Trophoblast cell (in vitro differentiated cells and primary cell): ENCODE measurements at places on chromosomes 7 and 10.

GRCh38 chr10:115665549-115665948 is 572.4 kb downstream of the ATRNL1 start:
- no peaks in the 10 kb centered on the region for H3K4me1 ChIP-seq
- no peaks in the 10 kb centered on the region for H3K27me3 ChIP-seq
- no peak overlapping the region for H3K4me3 ChIP-seq
- DNase-seq, result no peak

DNA sequence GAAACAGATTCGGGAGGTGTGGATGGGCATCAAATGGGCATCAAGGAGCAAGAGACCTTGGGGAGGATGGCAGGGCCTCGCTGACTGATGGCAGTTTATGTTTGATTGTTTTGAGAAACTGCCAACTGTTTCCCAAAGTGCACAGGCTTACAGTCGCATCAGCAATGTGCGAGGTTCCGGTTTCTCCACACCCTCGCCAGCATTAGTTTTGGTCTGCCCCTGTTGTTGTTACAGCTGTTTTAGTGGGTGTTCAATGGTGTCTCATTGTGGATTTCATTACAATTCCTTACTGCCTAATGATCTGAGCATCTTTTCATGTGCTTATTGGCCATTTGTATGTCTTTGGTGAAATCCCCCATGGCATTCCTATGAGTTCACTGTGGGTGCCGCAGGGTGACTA is 24.4 kb downstream of the AKR1E2 start:
- no peak for DNase-seq

- no peak overlapping the region for H3K4me3 ChIP-seq
- H3K36me3 ChIP-seq, result peaks cover 53% of the 10 kb centered on the region
- no peak overlapping the region for H3K27ac ChIP-seq
- no peaks in the 10 kb centered on the region for H3K4me1 ChIP-seq
Measured at GRCh38 chr7:780081-780480, 52.2 kb upstream of the SUN1 start.

- peaks cover under 1% of the 10 kb centered on the region for H3K4me1 ChIP-seq
- H3K4me3 ChIP-seq, result no peak overlapping the region
- H3K27ac ChIP-seq, result no peak overlapping the region
Measured at GRCh38 chr7:75847707-75848106, 31.1 kb upstream of the RHBDD2 start.

GRCh38 chr7:129707910-129708499 is 96.5 kb downstream of the NRF1 start:
- no peak for DNase-seq
- H3K27ac ChIP-seq, result no peak overlapping the region
- H3K4me1 ChIP-seq, result no peaks in the 10 kb centered on the region
- H3K36me3 ChIP-seq, result peaks cover 9% of the 10 kb centered on the region
- no peak overlapping the region for H3K4me3 ChIP-seq

GRCh38 chr7:115827305-115828045 is 203.1 kb downstream of the TFEC start:
- no peaks in the 10 kb centered on the region for H3K36me3 ChIP-seq
- no peak overlapping the region for H3K4me3 ChIP-seq
- no peaks in the 10 kb centered on the region for H3K27me3 ChIP-seq
- no peaks in the 10 kb centered on the region for H3K4me1 ChIP-seq

DNA sequence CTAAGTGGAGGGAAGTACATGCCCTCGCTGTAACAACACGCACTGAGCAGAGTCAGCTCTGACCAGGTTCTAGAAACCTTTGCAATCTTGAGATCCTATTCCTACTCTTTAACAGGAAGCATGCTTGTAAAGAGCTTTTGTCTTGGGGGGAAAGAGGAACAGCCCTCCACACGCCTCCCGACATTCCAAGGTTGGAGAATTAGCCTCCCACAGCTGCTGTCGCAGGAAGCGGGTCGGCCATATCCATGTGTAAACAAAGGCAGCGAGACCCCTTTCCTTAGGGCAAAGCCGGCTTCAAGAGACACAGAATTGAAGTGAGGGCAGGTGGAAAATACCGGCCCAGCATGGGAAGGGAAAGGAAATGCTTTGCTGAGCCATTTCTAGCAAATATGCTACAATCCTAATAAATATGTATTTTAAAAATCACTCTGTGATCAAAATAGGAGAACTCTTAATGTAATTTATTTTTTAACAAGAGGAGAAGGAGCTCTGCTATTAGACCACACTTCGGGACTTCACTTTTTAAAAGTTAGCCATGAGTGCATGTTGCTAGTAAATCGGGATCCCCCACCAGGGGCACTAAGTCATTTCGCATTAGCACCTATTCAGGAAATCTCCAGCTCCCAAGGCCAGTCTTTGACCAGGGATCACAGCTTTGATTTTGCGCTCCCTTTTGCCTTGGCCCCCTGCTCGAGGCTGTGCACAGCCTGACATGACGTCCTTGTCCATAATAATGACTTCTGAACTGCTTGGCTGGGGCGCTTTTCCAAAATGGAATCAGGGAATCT is 55.9 kb downstream of the FAM204A start:
- no peaks in the 10 kb centered on the region for H3K27me3 ChIP-seq
- no peak overlapping the region for H3K4me3 ChIP-seq
- no peak for DNase-seq
- H3K27ac ChIP-seq, result no peak overlapping the region
- no peaks in the 10 kb centered on the region for H3K36me3 ChIP-seq

DNA sequence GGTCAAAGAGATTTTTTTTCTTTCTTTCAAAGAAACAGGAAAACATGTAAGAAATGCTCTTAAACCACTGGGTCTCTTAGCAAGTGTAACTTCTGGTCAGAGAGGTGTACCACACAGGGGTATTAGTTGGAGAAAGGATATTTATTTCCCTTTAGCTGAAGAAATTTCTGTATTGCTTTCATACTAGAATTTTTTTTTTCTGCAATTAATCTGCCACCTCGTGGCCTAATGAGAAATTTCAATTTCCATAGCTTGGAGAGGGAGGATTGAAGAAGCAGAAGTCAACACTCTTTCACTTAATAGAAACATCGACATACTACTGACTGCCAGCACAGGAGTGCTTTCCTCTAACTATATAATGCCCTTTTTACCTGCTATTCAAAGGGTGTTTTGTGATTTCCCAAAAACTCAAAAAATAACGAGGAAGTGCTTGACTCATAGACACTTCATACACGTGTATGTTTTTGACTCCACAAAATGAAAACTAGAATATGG is 177.6 kb upstream of the NAMPT start:
- no peaks in the 10 kb centered on the region for H3K27me3 ChIP-seq
- DNase-seq, result peak; percentile 62
- no peaks in the 10 kb centered on the region for H3K36me3 ChIP-seq
- no peak overlapping the region for H3K27ac ChIP-seq
- no peak overlapping the region for H3K4me3 ChIP-seq

DNA sequence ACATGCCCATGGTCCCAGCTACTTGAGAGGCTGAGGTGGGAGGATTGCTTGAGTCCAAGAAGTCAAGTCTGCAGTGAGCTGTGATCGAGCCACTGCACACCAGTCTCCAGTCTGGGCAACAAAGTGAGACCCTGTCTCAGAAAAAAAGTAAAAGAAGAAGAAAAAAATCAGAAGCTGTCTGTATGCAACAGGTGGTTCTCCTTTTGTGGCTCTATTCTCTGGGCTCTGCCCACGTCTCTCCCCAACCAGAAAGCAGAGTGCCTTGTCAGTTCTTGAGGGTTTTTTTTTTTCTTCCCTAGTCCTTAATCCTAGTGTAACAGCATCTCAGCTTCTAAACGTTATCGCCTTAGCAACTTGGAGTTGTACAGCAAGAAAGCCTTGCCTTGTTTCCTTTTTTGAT is 89.5 kb downstream of the PRKCQ start:
- H3K27ac ChIP-seq, result no peak overlapping the region
- H3K4me1 ChIP-seq, result peaks cover 4% of the 10 kb centered on the region
- no peak for DNase-seq
- H3K4me3 ChIP-seq, result no peak overlapping the region
